GM12865 (cell line): ENCODE measurements at places on chromosomes 5 and 9.

DNA sequence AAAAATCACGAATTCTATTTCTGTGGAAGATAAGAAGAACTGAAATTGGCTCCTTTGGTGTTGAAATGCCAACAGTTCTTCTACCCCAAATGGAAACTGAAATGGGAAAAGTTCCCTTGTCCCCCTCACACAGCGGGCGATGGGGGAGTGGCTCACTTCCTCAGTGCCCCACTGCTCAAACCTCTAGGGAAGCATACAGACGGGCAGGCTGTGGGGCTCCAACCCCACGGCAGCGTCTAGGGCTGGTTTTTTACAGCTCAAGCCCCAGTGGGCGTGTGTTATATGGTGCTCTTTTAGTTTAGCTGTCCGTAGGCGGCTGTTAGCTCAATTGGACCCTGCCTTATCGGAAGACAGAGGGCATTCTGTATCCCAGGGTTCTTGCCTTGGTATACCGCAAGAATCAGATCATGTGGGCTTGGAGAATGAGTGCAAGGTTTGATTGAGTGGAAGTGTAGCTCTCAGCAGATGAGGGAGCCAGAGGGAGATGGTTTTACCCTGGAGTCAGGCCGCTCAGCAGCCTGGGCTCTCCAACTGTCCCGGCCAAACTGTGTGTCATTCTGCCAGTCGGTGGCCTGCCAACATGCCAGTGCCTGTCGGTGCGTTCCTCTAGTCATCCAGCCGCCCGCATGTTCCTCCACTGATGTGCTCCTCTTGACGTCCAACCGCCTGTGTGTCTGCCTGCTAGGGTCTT lies 166.3 kb upstream of the ZNF608 start:
- DNase-seq, result no peak

GRCh38 chr9:30574355-30575151 lies 1809.9 kb upstream of the ACO1 start:
- DNase-seq, result no peak

DNA sequence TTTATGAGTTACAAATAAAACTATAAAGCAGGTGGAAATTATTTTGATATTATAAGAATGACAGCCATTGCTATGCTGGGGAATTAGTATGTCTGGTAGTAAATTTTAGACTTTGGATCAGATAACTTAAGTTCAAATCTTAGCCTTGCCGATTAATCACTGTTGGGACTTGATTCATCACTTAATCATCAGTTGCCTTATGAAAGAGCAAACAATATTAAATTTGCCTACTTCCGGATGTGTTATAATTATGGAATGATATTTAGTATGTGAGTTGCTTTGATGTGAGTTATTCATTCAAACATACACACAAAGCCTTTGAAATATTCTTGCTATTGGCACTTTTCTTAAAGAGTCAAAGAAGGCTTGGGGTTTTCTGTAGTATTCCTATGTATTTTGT lies 717.7 kb downstream of the BRINP1 start:
- DNase-seq, result no peak

GRCh38 chr9:85900504-85901201 lies 40.3 kb upstream of the NAA35 start:
- peak; percentile 56 for DNase-seq

DNA sequence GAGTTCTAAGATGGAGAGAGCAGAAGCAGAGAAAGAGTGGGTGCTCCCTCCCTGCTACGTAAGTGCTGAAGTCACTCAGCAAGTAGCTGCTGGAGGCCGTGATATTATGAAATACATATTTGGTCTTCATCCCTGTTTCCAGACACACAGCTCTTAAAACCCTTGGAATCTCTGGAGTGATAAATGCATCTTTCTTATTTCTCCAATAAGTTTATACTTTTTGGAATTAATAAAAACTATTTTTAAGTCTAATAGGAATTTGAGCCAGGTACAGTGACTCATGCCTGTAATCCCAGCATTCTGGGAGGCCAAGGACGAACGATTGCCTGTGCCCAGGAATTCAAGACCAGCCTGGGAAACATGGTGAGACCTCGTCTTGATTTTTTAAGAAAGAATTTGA lies 60.6 kb downstream of the AUH start:
- no peak for DNase-seq

- DNase-seq, result no peak
Measured at GRCh38 chr5:133970325-133970909, 2.0 kb upstream of the C5orf15 start.

DNA sequence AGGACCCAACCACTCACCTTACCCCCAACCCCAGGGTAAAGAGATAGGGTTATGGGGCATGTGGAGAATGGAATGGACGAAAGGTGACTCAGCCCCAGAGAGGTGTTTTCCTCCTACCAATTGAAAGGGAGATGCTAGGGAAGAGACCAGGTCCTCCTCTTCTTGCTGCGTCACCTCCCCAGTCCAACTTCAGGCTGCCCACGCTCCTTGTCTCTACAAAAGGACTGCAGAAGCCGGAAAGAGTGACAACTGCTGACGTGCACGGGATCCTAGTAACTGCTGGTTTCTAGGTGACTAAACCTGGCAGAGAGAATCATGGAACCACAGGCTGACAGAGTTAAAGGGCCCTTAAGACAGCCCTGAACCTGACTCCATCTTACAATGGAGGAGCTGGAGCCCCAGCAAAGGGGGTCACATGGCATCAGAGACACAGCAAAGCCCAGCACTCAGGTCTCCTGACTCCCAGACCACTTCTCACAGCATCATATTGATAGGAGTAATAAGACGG lies 2.2 kb downstream of the GPX3 start:
- no peak for DNase-seq

GRCh38 chr5:41522193-41522786 lies 11.9 kb upstream of the PLCXD3 start:
- DNase-seq, result no peak

GRCh38 chr5:156647034-156647451 lies 203.1 kb upstream of the PPP1R2B start:
- DNase-seq, result no peak
